ENCODE measurements at places on chromosomes 12 and 14. TPM values are rescaled to one million over a fixed set of nuclear protein-coding genes. Genes with fewer than 3 reads are reported as not detected.

FGF6 gene
- total RNA-seq: not detected

EEF1AKMT3 gene
- total RNA-seq: 8.0 TPM

DPF3 gene
- 0.90 TPM for total RNA-seq

KCNC2 gene
- total RNA-seq: not detected

PLBD1 gene
- 49.3 TPM for total RNA-seq

ACOT6 gene
- total RNA-seq: not detected

OTOGL gene
- total RNA-seq: 0.09 TPM

DNA sequence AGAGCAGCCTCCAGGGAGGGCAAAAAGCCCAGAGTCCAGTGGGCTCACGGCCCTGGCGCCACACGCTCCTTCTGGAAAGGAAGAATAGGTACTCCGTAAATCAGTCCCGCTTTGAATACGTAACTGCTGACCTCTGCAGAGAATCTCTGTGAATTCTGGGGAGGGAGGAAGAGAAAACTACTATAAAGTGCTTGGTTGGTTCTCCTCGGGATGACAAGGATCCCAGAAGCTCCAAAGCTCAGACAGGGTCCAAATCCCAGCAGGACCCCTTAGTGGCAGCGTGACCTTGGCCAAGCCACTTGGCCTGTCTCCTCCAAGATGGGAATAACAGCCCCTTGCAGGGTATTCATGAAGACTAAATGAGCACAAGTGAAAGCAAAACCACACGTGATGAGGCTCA, 31.7 kb downstream of the ANO2 start:
- H3K27ac ChIP-seq: no peak overlapping the region
- no peak for DNase-seq
- H3K4me1 ChIP-seq: no peaks in the 10 kb centered on the region
- H3K4me3 ChIP-seq: no peak overlapping the region

- no peak overlapping the region for H3K27ac ChIP-seq
- H3K27me3 ChIP-seq: no peaks in the 10 kb centered on the region
- H3K4me1 ChIP-seq: peaks cover 10% of the 10 kb centered on the region
- peaks cover 87% of the 10 kb centered on the region for H3K36me3 ChIP-seq
These were observed 13.7 kb upstream of the DERA start for GRCh38 chr12:15897433-15897832.

- H3K27me3 ChIP-seq: no peaks in the 10 kb centered on the region
- no peak for DNase-seq
- H3K4me1 ChIP-seq: no peaks in the 10 kb centered on the region
These were observed 8.1 kb upstream of the CMAS start for GRCh38 chr12:22037947-22038346.

GRCh38 chr14:87617079-87617478, 375.9 kb downstream of the GALC start:
- H3K36me3 ChIP-seq: no peaks in the 10 kb centered on the region
- no peak overlapping the region for H3K27ac ChIP-seq
- DNase-seq: no peak
- no peak overlapping the region for H3K4me3 ChIP-seq
- H3K4me1 ChIP-seq: no peaks in the 10 kb centered on the region
- H3K27me3 ChIP-seq: no peaks in the 10 kb centered on the region

GRCh38 chr14:67387195-67387594, 24.8 kb downstream of the PLEK2 start:
- H3K4me1 ChIP-seq: no peaks in the 10 kb centered on the region
- H3K27ac ChIP-seq: no peak overlapping the region
- DNase-seq: no peak
- H3K4me3 ChIP-seq: no peak overlapping the region
- H3K27me3 ChIP-seq: no peaks in the 10 kb centered on the region

DNA sequence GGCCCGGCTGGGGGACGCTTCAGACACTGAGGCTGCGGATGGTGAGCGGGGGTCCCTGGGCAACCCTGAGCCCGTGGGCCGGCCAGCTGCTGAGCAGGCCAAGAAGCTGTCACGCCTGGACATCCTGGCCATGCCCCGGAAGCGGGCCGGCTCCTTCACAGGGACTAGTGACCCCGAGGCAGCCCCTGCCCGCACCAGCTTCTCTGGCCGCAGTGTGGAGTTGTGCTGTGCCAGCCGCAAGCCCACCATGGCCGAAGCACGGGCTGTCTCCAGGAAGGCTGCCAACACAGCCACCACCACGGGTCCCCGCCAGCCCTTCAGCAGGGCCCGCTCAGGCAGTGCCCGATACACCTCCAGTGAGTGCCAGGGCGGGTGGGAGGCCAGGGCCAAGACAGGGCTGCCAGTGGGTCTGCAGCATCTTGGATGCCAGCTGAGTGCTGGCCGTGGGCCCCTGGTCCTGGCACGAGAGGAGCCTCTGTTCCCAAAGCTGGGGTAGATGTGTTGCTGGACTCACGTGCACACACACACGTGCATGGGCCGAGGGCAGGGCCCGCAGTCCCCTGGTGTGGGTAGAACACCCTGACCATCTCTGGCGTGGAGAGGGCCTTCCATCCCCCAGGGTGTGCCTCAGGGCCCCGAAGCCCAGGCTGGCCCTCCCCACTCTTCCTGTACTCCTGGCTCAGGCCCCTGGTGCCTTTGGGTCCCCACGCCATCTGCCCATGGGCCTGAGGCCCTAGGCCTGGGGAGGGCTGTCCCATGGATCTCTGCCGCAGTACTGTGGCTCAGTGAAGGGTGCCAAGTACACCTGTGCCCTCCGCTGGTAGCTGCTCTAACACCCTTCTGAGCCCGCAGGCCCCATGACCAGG, 22.8 kb downstream of the CEP170B start:
- no peak overlapping the region for H3K4me3 ChIP-seq
- H3K36me3 ChIP-seq: peaks cover 9% of the 10 kb centered on the region
- no peaks in the 10 kb centered on the region for H3K4me1 ChIP-seq
- DNase-seq: peak; percentile 62
- H3K27me3 ChIP-seq: no peaks in the 10 kb centered on the region

DNA sequence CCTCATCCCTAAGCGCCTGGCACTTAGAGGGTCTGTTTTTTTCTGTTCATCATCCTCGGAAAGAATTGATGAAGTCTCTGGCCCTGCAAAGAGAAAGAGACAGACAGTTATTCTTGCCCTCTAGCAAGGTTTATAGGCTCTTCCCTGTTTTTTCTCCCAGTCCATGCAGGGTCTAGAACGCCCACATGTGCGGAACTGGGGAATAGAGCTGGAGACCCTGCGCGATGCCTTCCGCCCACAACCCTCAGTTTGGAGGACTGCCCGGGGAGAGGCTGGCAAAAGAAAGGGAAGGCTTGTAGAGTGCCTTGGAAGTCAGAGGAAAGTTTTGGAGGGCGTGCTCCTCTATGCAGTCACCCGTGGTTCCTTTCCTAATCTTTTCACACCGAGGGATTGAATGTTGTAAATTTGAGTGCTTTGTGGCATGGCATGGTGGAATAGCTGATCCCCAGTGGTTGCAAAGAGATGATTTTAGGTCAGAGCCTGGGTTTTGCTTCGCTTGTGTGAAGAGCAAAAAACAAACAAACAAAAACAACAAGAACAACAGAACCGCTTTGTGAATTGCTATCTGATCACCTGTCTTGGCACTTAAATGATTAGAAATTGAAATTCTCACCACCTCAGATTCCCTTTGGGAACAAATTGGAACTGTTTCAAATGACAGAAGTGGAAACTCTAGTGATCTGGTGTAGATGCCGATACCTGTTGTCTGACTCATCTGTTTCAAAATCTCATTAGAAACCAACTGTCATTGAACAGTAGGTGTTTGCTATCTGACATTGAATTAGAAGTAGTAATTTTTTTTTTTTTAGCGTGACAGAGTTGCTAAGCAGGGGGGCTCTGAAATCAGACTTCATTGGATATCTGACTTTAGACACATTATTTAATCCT, 947 bp downstream of the GAS2L3 start:
- peak overlapping the region; percentile 72 for H3K4me3 ChIP-seq
- DNase-seq: no peak
- no peaks in the 10 kb centered on the region for H3K27me3 ChIP-seq
- peak overlapping the region; percentile 82 for H3K27ac ChIP-seq

DNA sequence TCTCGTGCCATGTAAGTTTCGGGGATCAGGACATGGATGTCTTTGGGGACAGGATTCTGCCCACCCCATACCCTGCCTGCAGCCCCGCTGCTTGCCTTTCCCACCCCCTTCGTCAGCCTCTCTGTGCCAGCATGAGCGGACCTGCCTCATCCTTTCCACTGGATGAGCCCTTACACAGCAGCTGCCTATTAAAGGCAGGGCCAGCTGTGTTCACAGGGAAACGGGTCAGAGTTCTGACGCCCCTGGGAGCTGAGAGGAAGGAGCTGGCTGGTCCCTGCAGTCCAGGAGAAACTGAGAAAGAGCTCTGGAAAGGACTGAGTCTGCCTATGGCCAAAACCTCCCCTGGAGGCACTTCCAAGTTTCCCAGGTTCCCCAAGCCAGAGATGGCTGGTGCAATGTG, 83.5 kb upstream of the NCOR2 start:
- no peak overlapping the region for H3K4me3 ChIP-seq
- peaks cover 14% of the 10 kb centered on the region for H3K4me1 ChIP-seq
- no peak for DNase-seq
- no peaks in the 10 kb centered on the region for H3K36me3 ChIP-seq
- H3K27ac ChIP-seq: no peak overlapping the region
- H3K27me3 ChIP-seq: no peaks in the 10 kb centered on the region

- no peak overlapping the region for H3K27ac ChIP-seq
- H3K27me3 ChIP-seq: no peaks in the 10 kb centered on the region
- H3K36me3 ChIP-seq: peaks cover 40% of the 10 kb centered on the region
- no peak for DNase-seq
These were observed 76.0 kb downstream of the SYNE3 start for GRCh38 chr14:95440496-95440895.

DNA sequence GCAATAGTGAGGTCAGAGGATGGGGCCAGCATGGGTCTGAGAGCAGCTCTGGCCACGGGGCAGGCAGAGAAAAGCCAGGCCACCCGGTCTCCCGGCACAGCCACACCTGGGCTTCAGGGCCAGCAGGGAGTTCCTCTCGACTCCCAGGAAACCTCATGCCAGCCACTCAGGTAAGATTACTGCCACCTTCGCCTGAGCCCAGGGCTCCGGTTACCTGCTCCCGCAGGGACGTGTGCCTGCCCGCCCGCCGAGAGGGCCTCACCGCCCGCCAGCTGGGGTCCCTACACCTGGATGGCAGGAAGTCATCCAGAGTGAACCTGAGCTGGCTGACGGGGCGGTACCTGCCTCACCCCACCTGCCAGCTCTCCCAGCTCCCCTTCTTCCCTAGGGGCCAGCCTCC, 7.3 kb downstream of the JAG2 start:
- H3K27me3 ChIP-seq: peaks cover 3% of the 10 kb centered on the region
- H3K27ac ChIP-seq: no peak overlapping the region
- H3K4me1 ChIP-seq: no peaks in the 10 kb centered on the region
- no peak overlapping the region for H3K4me3 ChIP-seq

GRCh38 chr12:94074980-94075629, 73.3 kb upstream of the PLXNC1 start:
- H3K36me3 ChIP-seq: no peaks in the 10 kb centered on the region
- H3K4me1 ChIP-seq: peaks cover 11% of the 10 kb centered on the region
- no peak overlapping the region for H3K4me3 ChIP-seq
- no peaks in the 10 kb centered on the region for H3K27me3 ChIP-seq

GRCh38 chr14:78135450-78135891, 34.7 kb upstream of the NRXN3 start:
- H3K4me3 ChIP-seq: no peak overlapping the region
- no peak overlapping the region for H3K27ac ChIP-seq
- no peaks in the 10 kb centered on the region for H3K36me3 ChIP-seq
- DNase-seq: no peak
- H3K27me3 ChIP-seq: no peaks in the 10 kb centered on the region
- no peaks in the 10 kb centered on the region for H3K4me1 ChIP-seq

- H3K27ac ChIP-seq: no peak overlapping the region
- H3K4me3 ChIP-seq: no peak overlapping the region
- H3K4me1 ChIP-seq: peaks cover 5% of the 10 kb centered on the region
- no peaks in the 10 kb centered on the region for H3K36me3 ChIP-seq
These were observed 7.0 kb upstream of the MMP19 start for GRCh38 chr12:55849616-55850343.

DNA sequence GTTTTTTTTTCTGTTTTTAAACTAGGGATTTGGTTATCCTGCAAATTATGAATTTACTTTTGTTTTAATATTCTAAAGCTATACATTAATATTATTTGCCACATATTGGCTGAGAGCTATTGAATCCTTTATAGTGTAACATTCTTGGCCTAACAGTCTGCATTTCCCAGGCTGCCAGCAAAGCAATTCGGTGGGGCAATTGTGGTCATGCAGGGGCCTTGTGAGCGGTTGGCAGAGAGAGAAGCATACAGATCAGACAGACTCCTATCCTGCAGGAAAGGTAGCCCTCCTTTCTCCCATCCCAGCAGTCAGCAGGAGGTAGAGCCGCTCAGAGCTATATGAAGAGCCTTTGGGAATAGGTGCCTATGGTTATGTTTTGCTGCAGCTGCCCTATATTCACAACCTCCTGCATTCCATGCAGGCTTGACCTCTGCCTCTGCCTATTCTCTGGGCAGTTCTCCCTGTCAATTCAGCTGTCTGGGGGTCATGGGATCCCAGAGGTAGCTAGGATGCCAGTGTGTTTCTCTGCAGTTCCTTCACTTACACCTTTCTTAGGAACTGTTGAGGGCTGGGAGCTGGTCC, 144.7 kb downstream of the GPHN start:
- no peaks in the 10 kb centered on the region for H3K4me1 ChIP-seq
- DNase-seq: no peak
- H3K27ac ChIP-seq: no peak overlapping the region
- H3K4me3 ChIP-seq: no peak overlapping the region
- H3K36me3 ChIP-seq: no peaks in the 10 kb centered on the region
- H3K27me3 ChIP-seq: no peaks in the 10 kb centered on the region

DNA sequence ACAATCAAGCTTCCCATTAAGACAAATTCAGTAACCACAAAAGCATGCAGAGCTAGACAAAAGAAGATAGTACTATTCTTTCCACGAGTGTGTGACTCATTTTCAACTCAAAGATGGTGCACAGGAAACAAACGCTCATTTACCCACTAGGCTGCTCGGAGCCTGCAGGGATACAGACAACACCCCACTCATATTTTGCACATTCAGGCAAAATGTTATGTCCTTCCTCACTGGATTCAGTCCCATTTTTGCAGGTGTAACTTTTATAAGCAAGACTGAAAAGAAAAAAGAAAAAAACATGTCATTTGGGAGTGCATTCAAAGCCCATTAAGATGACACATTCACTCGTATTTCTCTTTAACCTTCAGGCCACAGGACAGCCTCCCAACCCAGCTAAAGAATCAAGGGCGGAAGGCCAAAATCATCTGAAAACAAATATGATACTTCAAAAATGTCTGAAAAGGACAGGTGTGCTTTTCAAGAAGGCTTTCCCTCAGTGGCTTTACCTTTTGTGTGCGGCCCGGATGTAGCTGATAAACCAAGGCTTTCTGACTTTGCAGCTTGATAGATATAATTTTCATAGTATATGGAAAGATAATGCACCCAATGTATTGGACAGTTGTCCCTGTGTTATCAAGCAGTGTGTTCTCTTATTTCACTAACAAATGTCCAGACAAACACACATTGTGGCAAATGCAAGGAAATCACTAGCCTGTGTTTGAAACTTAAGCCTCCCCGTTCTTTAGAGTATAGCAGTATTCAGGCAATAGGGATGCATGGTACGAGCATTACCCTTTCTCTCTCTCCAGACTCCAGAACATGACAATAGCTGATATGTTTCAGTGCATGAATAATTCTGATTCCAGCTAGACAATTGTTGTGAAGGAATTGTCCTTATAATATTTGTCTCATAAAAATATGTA, 147.8 kb upstream of the KRR1 start:
- no peaks in the 10 kb centered on the region for H3K27me3 ChIP-seq
- no peaks in the 10 kb centered on the region for H3K36me3 ChIP-seq
- no peak overlapping the region for H3K4me3 ChIP-seq
- H3K27ac ChIP-seq: no peak overlapping the region
- no peak for DNase-seq

GRCh38 chr12:2084553-2085296, 31.9 kb downstream of the CACNA1C start:
- H3K4me3 ChIP-seq: no peak overlapping the region
- no peaks in the 10 kb centered on the region for H3K36me3 ChIP-seq
- DNase-seq: no peak
- H3K27ac ChIP-seq: no peak overlapping the region
- no peaks in the 10 kb centered on the region for H3K27me3 ChIP-seq
